Activated T-helper 1 cell treated with anti-CD3 and anti-CD28 coated beads, Interleukin-12 subunit alpha, Interleukin-12 subunit beta, Interleukin-2, Interleukin-4 antibody, amounts not matched to agents 30 ng/mL and 10 ng/mL and 1 ng/mL, durations not matched to agents 14 hours and 24 hours and 36 hours (primary cell): ENCODE measurements at places on chromosomes 7 and 10. TPM values are rescaled to one million over a fixed set of nuclear protein-coding genes. Genes with fewer than 3 reads are reported as not detected.

DNA sequence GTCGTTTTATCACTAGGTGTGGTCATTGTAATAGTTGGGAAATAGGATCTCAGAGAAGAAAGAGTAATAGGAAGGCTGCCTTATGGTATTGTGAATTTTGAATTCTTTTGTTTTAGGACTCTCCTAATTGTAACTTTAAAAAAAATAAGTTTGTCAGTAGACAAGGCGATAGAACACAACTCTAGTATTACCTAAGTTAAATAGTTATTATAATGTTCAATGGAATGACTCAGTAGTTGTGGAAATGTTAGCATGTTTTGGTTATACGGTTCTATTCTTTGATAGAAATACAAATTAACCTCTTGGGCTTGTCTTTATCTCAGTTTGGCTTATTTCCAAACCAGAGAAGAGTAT lies 1.4 kb downstream of the DNAH11 start:
- no peak for DNase-seq

- no peak for DNase-seq
Measured at GRCh38 chr10:103768345-103768744, 87.0 kb downstream of the SH3PXD2A start.

GRCh38 chr7:143229054-143229790 lies 7.4 kb downstream of the TAS2R40 start:
- no peak for DNase-seq

GRCh38 chr10:106559442-106559841 lies 605.1 kb downstream of the SORCS1 start:
- no peak for DNase-seq

DNA sequence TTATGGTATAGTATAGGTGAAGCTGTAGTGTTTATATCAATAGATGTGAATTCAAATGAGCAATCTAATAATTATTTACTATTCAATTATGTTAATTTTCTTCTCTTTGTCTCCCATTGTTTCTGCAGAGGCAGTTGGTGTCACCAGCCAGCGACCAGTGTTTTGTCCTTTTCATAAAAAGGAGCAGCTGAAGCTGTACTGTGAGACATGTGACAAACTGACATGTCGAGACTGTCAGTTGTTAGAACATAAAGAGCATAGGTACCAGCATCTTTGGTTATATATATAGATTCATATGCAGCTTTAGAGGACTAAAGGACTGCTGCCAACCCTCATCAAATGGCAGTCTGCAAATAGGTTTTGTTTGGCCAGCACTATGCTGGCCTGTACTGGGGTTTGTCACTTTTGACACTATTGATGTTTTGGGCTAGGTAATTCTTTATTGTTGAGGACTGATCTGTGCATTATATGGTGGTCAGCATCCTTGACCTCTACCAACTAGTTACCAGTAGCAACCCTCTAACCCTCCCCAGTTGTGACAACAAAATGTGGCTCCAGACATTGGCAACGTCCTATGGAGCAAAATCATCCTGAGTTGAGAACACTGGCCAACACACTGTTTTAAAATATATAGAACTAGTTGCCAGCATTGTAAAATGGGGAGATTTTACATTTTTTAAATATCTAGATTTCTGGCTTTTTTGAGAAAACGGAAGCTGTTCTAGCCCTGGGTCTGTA lies 59.2 kb downstream of the TRIM24 start:
- DNase-seq, result no peak

GRCh38 chr7:40175725-40176510 lies 41.1 kb downstream of the SUGCT start:
- no peak for DNase-seq

- no peak for DNase-seq
Measured at GRCh38 chr10:100710151-100710871, 35.1 kb upstream of the PAX2 start.

GRCh38 chr10:70672165-70673042 lies at the start of gene ADAMTS14:
Gene ADAMTS14 (plus strand): TSS chr10:70672506. CDS start chr10:70672803, 297 bp downstream.
- DNase-seq, result no peak

GRCh38 chr10:5818894-5819293 lies 5.7 kb upstream of the GDI2 start:
- DNase-seq, result no peak

GRCh38 chr10:132611026-132611910 lies 73.7 kb downstream of the INPP5A start:
- no peak for DNase-seq

DNA sequence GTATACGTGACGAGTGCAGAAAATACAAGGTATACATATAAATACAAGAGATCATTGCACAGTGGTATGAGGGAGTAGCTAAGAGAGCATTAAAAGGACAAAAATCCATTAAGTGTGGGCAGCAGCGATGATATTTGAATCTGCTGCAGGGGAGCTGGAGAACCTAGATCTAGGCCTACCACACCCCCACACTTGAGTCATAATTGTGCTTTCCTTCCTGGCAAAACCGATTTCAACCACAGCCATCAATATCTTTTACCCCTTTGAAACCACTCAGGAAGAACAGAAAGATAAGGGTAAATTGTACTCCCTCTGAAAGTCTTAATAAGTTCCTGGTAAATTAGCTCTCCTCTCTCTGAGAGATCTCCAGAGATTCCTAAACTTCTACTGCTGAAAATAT lies 345.0 kb downstream of the SORCS1 start:
- DNase-seq, result no peak

DNA sequence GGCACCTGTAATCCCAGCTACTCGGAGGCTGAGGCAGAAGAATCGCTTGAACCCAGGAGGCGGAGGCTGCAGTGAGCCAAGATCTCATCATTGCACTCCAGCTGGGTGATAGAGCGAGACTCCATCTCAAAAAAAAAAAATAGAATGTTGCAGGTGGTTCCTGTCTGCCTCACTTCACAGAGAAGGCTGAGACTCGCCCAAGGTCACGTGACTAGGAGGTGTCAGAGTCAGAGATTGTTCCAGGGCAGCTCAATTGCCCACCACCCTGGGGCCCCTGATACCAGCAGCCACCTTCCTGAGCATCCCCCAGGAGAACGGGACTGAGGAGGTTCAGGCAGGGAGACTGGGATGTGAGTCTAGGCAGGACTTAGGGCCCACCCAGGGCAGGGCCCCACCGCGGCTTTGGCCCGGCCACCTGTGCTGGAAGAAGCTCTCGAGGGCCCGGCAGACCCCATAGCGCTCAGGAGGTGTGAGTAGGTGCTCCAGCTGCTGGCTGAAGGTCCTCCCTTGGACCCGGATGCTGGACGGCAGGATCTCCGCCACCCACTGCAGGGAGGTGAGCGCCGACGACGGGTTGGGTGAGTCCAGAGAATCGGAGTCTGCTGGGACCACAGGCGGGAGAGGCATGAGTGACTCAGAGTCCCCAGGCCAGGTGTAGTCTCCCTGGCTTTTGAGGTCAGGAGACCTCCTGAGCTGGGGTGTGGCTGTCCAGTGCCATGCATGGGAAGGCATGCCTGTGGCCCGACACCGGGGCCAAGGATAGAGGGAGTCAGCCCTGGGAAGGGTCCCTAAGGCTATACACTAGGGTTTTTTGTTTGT lies 30.9 kb downstream of the GRID2IP start:
- no peak for DNase-seq

DNA sequence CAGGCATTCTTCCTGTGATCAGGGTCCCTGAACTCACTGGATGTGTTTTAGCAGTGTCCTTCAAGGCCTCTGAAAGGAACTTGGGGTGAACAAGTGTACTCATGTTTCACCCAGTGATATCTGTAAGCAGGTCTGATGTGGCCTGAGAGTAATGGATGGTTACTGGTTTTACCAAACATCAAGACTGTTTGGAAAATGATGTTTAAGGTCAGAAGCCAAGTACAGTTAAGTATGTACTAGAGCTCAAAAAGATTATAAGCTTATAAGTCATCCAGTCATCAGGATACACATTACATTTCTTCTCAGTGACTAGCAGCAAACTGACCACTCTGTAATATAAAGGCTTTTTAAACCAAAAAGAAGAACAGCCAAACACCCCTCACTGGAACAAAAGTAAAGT lies 79.8 kb upstream of the PTN start:
- no peak for DNase-seq

- DNase-seq, result no peak
Measured at GRCh38 chr7:151451626-151452571, 12.0 kb upstream of the CRYGN start.

DNA sequence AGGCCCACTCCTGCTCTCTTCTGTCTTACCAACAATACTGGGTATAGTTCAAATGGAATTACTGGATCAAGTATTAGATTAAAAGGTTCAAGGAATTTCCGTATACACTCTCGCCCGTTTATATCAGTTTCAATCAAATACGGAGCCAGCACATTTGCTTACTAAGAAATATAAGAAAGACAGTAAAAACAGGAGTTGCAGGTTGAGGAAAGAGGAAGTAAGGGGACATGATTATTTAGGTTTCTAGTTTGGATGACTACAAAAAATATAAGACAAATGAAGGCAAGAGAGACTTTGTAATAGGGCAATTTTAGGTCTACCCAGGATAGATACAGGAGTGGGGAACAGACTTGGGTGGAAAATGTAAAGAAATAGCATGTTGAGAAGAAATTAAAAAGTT lies 109.9 kb upstream of the ABI1 start:
- no peak for DNase-seq

- no peak for DNase-seq
Measured at GRCh38 chr7:140635345-140635744, 5.3 kb downstream of the DENND2A start.

DNA sequence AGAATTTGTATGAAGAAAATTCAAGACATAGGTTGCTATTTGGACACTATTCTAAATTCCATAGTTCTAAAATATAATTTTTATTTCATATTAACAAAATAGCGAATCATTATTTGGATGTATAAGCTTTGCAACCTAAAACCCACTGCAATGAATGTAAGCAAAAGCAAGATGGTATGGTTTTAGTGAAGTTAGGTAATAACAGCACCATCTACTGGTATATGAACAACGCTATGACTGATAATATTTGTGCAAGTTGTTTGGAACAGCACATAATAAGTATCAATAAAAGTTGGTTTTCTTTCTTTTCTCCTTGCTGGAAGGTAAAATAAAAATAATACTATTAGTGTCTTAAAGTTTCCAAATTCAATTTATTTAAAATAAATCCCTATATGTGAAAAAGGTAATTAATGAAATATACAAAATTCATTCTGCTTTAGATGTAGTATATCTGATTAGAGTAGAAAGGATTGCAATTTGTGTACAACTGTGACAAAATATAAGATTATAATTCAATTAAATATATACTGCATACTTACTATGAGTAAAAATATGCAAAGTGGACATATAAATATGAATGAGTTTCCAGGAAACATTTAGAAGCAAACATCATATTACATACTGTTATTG lies 79.0 kb upstream of the LSM8 start:
- no peak for DNase-seq

GRCh38 chr10:58757352-58758065 lies 244.8 kb downstream of the BICC1 start:
- no peak for DNase-seq

- DNase-seq, result peak; percentile 56
Measured at GRCh38 chr7:74289018-74289658, at the start of gene CLIP2. Gene CLIP2 (plus strand): TSS chr7:74289407. CDS start chr7:74317547, 28,140 bp downstream.

DNA sequence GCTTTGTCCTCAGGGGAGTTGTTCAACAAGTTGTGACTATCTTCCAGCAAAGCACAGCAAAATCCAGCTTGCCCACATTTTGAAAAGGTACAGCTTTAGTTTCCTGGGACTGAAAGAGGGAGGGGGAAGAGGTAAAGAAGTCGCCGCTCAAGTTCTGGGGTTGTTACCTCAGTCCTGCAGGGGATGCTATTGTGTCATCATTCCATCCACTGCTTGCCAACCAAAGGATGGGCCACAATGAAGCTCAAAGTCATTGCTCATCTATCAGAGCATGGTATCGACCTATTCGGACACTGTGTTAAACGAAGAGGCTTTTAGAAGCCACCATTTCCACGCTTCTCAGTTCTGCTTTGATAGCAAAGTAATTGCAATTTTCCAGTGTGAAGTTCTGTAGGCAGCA lies 34.3 kb downstream of the NPY start:
- no peak for DNase-seq

GRCh38 chr7:101538596-101539459 lies 90.3 kb downstream of the MYL10 start:
- peak; percentile 31 for DNase-seq

GRCh38 chr7:22589641-22590201 lies 89.7 kb upstream of the STEAP1B start:
- no peak for DNase-seq

GRCh38 chr10:12750526-12751201 lies 250.8 kb downstream of the CCDC3 start:
- DNase-seq, result no peak

DNA sequence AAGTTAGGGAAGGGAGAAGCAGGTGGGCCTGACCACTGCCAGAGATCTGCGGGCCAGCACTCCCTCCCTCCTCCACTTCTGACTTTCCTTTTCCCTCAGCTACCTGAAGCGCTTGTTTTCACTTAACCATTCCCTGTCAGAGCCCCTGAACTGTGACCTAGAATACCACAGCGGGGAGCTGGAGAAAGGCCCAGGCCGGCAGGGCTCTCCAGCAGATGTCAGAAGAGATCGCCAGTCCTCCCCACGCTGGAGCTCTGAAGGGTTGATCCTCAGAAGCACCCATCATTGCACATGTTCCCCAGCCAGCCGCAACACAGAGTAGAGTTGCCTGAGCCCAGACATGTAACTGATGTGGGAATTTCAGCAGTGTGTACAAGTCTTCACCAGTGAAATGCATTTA lies 44.4 kb upstream of the GAD2 start:
- no peak for DNase-seq

DRGX gene
- total RNA-seq, result not detected in 2 replicates

KCNH2 gene
- 0.20 and 0.49 TPM in 2 replicates for total RNA-seq

LRIT1 gene
- not detected in 2 replicates for total RNA-seq

EBLN1 gene
- not detected in 2 replicates for total RNA-seq

COL1A2 gene
- total RNA-seq, result 9.3 and 10.2 TPM in 2 replicates

STEAP1 gene
- total RNA-seq, result 1.9 and 3.3 TPM in 2 replicates

BNIP3 gene
- 43.0 and 48.9 TPM in 2 replicates for total RNA-seq

C10orf95 gene
- total RNA-seq, result 0.29 and 0.37 TPM in 2 replicates

CCDC71L gene
- 17.9 and 19.0 TPM in 2 replicates for total RNA-seq

ECHDC3 gene
- 0.15 and 0.18 TPM in 2 replicates for total RNA-seq

NEUROD6 gene
- not detected in 2 replicates for total RNA-seq

GPRIN2 gene
- total RNA-seq, result not detected in 2 replicates
